ENCODE measurements at places on chromosomes 2 and 18. TPM values are rescaled to one million over a fixed set of nuclear protein-coding genes. Genes with fewer than 3 reads are reported as not detected.

MYCN gene
- 2.3 TPM for total RNA-seq

RGPD6 gene
- total RNA-seq: 30.6 TPM

POTEJ gene
- not detected for total RNA-seq

GTF2A1L gene
- not detected for total RNA-seq

ALPI gene
- total RNA-seq: not detected

LIMS3 gene
- 0.62 TPM for total RNA-seq

CCL20 gene
- total RNA-seq: 1.0 TPM

REG3G gene
- total RNA-seq: not detected

ITGB6 gene
- total RNA-seq: 68.5 TPM

SERPINB10 gene
- not detected for total RNA-seq

OSR1 gene
- 0.04 TPM for total RNA-seq

DNA sequence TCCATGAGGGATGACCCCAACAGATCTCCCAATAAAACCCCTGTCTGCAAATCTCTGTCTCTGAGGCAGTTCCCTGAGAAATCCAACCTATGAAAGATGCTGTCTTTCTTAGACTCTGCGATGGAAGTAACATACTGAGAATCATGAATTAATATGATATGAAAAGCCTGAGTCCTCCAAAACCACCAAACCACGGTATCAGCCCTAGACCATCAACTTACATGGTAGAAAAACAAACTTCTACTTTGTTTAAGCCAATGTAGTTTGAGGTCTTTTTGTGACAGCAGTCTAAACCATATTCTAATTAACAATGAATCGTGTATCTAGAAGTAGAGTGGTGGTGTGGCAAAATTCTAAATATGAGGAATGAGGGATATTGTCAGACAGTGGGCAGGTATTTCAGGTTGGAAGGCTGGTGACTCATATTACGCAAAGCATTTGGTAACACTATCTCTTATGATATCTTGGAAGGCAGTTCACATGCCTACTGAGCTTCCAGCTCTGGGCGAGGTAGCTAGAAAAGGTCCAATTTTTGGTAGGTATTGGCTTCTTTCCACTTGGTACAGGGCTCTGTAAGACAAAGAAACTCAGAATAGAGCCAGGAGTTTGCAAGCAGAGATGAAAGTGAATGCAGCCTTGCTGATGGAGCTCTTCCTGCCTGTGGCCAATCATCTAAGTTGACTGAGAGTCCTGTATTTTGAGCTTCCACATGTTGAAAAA lies 215.8 kb downstream of the ZFP36L2 start:
- DNase-seq: no peak

- DNase-seq: no peak
These were observed 303.6 kb downstream of the SLC8A1 start for GRCh38 chr2:40148334-40148733.

- no peak for DNase-seq
These were observed 17.0 kb downstream of the RRM2 start for GRCh38 chr2:10139536-10139935.

GRCh38 chr2:129876541-129876940 lies 102.9 kb upstream of the RAB6C start:
- DNase-seq: no peak

DNA sequence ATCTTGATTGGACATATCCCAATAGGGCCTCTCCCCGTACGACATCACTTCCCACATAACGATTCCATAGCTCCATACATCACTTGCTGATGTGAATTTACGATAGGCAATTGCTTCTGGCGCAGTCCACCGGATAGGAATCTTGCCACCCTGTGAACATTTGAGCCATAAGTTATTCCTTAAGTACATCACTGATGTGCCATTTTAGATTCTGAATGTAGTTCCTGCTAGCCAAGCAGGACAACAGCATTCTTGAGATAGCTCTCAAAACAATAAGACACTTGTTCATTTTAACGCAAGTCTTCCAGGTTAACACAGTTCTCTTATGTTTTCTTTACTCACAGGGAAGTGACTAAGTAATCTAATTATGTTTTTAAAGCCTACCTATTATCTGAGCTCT lies 138.0 kb downstream of the EPHA4 start:
- DNase-seq: no peak

GRCh38 chr18:72458271-72458670 lies 85.9 kb downstream of the CBLN2 start:
- no peak for DNase-seq

DNA sequence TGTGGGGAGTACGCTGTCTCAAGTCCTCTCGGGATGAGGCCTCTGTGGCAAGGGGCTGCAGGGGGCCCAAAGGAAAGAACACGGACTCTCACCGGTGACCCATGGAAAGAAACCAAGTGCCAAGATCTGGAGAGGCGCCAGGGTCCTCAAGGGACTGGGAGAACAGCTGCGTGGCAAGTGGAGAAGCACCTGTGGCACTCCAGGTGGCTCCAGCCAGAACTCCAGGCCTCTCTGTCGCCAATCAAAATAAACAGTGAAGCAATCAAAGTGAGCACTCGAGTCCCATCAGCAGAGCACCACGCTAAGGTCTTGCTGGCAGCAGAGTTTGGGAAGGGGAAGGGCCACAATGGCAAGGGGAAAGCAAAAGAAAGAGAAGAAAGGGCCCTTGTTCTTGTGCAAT lies 54.7 kb downstream of the BCL2 start:
- DNase-seq: no peak

DNA sequence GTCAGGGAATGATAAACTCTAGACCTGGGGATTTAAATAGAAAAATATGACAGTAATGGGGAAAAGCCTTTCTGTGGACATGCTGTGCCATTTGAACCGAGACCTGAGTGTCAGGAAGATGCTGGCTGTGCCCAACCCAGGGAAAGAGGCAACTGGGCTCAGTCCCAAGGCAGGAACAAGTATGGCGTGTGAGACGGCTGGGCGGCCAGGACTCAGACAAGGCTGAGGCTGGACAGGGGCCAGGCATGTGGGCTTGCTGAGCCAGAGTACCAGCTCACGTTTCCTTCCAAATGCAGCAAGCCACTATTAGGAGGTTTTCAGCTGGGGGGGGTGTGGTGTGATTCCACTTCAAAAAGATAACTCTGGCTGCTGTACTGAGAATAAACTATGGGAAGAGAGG lies 92.4 kb downstream of the INPP5D start:
- DNase-seq: no peak

GRCh38 chr2:30266051-30266621 lies 34.8 kb downstream of the LBH start:
- no peak for DNase-seq

GRCh38 chr2:32043561-32043960 lies 4.0 kb upstream of the DPY30 start:
- DNase-seq: no peak

- DNase-seq: no peak
These were observed 419.2 kb upstream of the CDH19 start for GRCh38 chr18:67023059-67023458.

- DNase-seq: no peak
These were observed 52.3 kb downstream of the THOC1 start for GRCh38 chr18:215448-216010.

- no peak for DNase-seq
These were observed 188.6 kb downstream of the LRP1B start for GRCh38 chr2:141942006-141942789.

- DNase-seq: peak; percentile 26
These were observed 2.6 kb downstream of the MAB21L4 start for GRCh38 chr2:240893363-240893844.

DNA sequence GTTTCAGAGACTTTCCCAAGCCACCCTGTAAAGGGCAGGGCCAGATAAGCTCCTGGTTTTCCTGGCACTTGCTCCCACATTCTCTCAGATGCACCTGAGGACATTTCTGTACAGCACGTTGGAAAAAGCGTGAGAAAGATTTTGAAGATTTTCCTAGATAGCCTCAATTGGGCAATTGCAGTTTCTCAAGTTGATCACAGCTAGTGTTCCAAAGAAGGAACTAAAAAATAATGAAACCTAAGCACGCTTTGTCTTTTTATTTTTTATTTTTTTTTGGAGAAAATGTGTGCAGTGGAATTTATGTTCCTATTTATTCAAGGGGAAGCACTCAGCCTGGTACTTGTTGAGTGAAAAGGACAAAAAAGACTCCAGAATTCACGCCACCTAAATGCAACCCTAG lies 429.1 kb downstream of the RNF144A start:
- DNase-seq: no peak

DNA sequence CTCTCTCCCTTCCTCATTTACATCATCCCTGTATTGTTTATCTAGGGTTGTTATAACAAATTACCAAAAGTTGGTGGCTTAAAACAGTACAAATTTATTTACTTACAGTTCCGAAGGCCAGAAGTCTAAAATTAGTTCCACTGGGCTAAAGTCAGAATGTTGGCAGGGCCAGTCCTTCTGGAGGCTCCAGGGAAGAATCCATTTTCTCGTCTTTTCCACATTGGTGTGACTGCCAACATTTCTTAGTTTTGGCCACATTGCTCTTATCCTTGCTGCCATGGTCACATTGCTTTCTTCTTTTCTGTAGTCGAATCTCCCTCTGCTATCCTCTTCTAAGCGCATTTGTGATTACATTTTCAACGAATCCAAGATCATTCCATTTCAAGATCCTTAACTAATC lies 34.7 kb downstream of the ICOS start:
- DNase-seq: no peak

DNA sequence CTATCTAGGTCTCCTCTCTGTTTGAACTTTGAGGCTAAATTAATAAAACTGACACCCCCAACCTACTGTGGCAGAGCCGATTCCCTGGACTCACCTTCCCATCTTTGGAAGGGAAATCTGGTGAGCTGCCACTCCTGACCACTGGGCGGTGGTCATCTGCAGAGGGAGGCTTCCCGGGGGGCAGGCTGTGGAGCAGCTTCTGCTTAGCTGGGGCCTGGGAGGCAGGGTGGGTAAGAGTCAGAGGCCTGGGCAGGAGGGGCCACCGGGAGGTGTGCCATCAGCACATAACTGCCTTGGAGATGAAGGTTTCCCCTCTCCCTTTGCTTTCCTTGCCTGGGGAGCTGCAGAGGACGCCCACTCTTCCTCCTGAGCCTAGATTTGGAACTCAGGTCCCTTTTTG lies 2.3 kb upstream of the NPPC start:
- no peak for DNase-seq

DNA sequence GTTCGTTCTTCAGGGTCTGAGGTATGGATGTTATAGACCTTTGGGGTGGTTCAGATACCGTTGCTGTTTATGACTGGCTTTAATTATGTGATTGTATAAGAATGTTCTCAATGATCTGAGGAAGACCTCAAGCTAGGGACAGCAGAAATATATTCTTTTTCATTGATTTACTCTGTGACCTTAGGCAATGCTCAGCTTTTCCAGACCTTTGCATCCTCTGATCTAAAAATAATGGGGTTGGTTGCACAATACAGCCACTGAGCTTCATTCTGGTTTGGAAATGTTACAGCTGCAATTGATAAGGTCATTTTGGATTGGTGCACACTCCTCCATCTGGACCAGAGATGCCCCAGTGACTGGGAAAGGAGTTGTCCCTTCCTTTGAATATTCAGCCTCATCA lies 17.2 kb upstream of the CABYR start:
- no peak for DNase-seq

GRCh38 chr2:120405759-120406099 lies 59.8 kb downstream of the INHBB start:
- no peak for DNase-seq

GRCh38 chr2:71336802-71337201 lies 5.2 kb downstream of the ZNF638 start:
- DNase-seq: no peak

DNA sequence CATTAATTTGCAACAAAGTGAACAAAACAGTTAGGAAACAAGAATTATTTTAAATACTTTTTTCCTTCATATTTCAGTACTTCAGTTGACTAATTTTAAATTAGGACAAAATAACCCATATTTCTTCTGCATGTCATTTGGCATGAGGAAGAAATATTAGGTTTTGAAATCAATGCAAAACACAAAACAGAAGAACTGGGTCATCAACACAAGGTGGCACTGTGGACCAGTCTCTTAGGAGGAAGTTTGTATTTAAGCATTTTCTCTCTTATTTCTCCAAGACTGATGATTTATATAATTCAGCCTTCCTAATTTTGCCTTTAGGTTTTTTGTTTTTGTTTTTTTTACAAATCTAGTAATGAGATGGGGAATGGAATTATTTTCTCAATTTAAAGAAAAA lies 352.8 kb upstream of the KCNH7 start:
- DNase-seq: no peak

GRCh38 chr2:162908567-162908966 lies 70.0 kb upstream of the KCNH7 start:
- DNase-seq: no peak

GRCh38 chr18:79629606-79630005 lies 50.0 kb upstream of the CTDP1 start:
- no peak for DNase-seq

DNA sequence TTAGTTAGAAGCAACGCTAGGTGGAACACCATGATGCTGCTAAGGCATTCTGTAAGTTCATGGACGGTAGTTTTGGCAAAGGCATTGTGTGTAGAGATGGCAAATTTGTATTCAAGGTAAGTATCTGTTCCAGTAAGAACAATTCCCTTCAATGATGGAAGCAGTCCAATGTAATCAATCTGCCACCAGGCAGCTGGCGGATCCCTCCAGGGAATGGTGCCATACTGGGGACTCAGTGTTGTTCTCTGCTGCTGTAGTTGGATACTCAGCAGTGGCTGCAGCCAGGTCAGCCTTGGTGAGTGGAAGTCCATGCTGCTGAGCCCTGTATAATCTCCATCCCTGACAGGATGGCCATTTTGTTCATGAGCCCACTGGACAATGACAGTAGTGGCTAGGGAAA lies 62.8 kb downstream of the ARL6IP6 start:
- DNase-seq: no peak

DNA sequence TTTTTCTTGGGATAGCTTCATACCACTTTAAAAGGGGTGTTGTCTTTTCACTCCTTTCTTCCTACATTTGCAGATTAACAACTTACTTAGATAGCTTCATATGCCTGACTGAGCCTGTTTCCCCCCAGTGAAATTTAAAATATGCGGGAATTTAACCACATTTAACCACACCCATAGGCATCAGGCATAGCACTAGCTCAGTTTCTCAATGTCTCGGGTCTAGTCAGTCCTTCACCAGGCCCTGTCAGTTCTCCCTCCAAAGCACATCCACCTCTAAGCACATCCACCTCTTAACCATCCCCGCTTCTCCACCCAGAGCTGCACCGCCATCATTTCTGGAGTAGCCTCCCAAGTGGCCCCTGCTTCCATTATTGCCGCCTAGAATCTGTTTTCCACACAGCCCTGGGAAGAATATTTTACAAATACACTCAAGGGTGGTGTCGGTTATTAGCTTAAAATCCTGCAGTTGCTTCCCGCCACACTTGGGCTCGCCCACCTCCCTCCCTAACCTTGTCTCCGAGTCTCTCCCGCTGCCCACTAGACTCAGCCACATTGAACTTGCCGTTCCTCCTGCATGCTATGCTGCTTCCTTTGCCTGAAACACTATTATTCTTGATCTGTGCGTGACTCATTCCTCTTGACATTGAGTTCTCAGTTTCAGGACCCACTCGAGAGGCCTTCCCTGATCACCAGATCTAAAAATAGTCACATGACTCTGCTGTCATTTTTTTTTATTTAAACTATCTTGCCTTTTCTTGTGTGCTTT lies 68.3 kb downstream of the SPTBN1 start:
- peak; percentile 73 for DNase-seq

- no peak for DNase-seq
These were observed 383.6 kb downstream of the DCC start for GRCh38 chr18:52723550-52723970.

All from kidney epithelial cell (primary cell).